ENCODE measurements at places on chromosomes 2 and 18.

- no peak for DNase-seq
Observed at GRCh38 chr2:137172162-137172561, 406.8 kb downstream of the THSD7B start.

GRCh38 chr2:119873350-119874315 lies 113.9 kb downstream of the PTPN4 start:
- DNase-seq: no peak

GRCh38 chr2:190679813-190680591 lies 31.1 kb downstream of the NAB1 start:
- peak; percentile 61 for DNase-seq

DNA sequence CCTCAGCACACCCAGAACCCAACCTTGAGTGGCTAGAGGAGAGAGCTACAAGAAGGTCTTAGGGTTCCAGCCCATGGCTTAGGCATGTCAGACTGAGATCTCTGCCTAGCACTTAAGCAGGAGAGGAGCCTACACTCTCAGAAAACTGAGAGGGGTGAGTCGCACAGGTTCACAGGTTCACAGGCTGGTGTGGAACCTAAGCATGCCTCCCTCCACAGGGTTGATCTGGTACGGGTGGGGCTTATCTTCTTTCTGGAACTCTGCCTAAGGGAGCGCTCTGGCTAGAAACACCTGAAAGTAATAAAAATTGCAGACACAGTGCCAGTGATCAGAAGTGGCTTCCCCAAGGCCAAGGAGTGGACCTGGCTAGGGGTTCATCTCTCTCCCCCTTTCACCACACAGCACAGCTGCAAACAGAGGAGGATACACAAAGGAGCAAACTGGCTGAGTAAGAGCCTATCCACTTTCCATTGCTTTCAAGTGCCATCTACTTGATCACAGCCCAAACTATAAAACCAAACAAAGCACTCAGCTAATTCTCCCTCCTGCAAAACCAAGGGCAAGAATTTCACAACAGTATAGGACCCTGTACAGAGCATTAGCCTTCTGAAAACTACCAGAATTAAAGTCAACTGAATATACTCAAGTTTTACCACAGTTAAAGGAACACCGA lies 481.9 kb upstream of the SETBP1 start:
- no peak for DNase-seq

DNA sequence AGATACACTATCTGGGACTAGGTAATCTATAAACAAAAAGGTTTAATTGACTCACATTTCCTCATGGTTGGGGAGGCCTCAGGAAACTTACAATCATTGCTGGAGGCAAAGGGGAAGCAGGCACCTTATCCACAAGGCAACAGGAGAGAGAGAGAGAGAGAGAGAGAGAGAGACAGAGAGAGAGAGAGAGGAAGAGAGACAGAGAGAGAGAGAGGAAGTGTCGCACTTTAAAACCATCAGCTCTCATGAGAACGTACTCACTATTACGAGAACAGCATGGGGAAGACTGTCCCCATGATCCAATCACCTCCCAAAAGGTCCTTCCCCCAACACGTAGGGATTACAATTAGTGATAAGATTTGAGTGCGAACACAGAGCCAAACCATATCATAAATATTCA lies 253.5 kb upstream of the TRIB2 start:
- DNase-seq: no peak

- no peak for DNase-seq
Observed at GRCh38 chr2:69966496-69966895, 5.1 kb upstream of the ASPRV1 start.
